Erythroblast (primary cell): ENCODE measurements at places on chromosomes 7 and 10.
A peak's percentile ranks its signal among the peaks of the same experiment; 100 is the strongest.

GRCh38 chr7:127938588-127938987, 92.6 kb downstream of the LRRC4 start:
- no peak for DNase-seq

DNA sequence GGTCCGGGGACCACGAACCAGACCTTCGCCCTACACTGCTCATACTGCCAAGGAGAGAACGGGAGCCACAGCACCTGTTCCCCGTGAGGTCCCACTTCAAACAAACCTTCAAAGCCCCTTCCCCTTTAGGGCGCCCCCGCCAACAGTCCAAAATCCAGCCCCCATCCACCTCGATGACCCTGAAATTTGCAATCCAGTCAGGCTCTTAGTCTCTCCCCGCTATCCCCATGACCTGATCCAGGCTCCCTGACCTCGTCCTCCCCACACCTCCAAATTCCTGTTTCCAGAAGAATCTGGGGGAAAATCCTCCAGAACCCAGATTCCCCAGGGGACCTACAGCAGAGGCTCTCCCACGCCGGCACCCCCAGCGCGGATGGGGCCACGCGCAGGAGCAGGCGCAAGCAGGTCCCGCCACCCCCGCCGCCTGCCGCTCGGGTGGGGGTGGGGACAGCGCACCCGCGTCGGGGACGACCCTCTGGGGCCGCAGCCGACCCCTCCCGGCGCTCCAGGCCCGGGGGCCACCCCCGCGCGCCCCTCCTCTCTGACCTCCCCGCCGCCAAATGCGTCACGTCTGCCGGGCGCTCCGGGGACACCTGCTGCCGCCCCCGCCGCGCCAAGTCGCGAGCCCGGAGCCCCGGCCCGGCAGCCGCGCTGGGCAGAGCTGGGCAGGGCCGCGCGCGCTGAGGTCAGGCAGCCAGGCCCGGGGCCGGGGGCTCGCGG, 753 bp downstream of the CAMK2B start:
- no peak for DNase-seq

GRCh38 chr10:110571093-110571743, 3.7 kb downstream of the SMC3 start:
- no peak for DNase-seq

- no peak for DNase-seq
Measured at GRCh38 chr10:34491678-34492077, 323.4 kb downstream of the PARD3 start.

DNA sequence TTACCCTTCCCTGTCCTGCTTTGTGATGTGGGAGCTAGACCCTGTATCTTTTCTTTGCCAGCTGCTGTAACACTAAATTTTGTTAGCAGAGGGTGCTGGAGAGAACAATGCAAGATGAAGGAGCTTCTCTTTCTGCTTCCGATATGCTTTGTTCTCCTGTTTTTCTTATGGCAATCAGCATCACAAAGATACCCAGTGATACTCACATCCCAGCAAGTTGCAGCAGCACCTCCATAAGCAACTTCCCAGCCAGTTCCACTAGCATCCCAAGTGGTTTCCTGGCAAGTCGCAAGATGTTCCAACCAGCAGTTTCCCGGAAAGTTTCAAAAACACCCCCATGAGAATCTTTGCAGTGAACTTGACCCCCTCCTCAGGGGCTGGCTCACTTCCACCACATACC, 148.6 kb downstream of the IMMP2L start:
- DNase-seq = no peak

GRCh38 chr7:985915-986741, 3.1 kb downstream of the CYP2W1 start:
- DNase-seq = peak; percentile 52

DNA sequence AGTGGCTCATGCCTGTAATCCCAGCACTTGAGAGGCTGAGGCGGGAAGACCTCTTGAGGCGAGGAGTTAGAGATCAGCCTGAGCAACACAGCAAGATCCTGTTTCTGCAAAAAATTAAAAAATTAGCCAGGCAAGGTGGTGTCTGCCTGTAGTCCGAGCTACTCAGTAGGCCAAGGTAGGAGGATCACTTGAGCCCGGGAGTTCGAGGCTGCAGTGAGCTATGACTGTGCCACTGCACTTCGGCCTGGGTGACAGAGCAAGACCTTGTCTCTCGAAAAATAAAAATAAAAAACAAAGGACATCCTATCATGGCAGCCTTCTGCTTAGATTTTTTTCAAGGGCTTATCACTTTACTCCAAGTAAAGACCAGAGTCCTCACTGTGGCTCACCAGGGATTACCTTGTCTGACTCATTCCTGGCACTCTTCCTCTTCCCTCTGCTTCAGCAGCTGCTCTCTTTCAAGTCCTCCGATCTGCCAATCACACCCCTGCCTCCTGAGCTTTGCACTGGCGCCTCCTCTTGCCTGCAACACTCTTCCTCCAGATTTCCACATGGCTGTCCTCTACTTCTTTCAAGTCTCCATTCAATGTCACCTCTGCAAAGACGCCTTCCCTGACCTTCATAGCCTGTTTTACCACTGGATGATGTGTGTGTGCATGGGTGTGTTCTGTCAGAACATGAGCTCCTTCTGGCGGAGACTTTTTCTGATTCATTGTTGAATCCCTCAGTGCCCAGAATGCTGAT, 7.7 kb downstream of the PRTFDC1 start:
- DNase-seq = no peak

DNA sequence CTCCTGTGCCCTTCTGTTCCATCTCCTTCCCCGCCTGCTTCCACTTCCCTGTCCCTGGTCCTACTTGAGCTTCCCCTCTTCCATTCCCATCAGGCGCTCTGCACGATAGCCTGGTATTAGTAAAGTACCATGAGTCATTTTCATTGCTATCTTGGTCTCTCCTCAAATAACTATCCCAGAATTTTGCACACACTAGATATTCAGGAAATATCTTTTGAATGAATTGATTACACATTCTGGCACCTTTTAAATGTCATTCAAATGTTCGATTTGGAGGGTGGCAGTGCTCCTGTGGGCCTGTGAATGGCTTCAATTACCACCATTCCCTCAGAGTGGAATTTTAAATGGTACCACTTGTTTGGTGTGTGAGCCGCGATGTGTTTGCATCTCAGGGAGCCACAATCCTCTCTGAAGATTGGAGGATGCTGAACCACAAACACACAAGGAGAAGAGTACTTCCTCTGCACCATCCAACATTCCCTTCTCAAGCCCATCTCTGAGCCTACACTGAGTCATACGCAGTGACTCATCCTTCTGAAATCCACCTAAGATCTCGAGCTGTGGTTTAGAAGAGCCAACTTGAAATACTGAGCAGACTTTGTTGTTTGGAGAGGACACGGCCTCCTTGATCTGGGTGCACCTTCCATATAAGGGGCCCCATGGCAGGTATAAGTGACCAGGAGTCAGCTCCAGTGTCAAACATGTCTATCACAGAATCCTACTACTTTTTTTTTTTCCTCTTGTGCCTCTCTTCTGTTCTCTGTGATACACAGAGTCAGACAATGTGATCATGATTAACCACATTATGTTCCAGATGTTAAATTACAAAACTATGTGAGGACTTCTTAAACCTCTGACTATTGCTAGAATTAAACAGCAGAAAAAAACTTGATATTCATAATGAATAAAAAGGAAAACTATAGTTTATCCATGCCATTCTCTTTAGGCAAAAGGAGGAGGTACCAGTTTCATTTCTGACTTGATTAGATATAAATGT, 81.9 kb downstream of the BMPER start:
- DNase-seq = peak; percentile 42
